ENCODE measurements at places on chromosomes 3 and 15.

DNA sequence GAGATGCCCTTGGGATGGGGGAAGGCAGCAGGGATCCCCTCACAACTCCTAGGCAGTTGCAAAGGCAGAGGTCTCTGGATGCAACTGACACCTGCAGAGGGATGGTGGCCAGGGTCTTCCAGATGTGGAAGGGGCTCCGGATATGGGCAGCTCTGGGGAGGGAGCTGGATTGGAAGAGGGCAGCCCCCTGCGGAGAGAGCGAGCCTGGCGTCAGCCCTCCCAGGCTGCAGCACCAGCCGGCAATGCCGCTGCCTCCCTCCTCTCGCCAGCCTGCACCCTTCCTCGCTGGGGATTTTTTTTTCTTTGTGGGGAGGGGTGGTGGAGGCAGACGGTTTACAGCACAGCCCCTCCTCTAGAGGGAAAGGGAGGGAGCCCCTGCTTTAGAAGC is 1.6 kb downstream of the INSYN1 start:
- no peak for DNase-seq

DNA sequence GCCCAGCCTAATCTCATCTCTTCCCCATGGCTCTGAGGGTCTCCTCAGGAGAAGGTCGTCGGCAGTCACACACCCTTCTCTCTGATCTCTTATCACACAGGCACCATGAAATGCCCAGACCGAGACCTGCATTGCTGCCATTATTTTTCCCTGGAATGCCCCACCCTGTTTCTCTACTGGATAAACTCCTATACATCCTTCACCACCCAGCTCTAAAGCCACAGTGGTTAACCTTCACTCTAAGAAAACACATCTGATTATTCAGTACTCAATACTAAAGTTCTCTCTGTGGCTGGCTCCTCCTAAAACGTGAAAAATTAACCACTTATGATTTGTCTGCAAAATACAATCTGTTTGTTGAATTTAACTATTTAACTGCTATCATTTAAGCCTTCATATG is 43.3 kb downstream of the RORA start:
- no peak for DNase-seq

DNA sequence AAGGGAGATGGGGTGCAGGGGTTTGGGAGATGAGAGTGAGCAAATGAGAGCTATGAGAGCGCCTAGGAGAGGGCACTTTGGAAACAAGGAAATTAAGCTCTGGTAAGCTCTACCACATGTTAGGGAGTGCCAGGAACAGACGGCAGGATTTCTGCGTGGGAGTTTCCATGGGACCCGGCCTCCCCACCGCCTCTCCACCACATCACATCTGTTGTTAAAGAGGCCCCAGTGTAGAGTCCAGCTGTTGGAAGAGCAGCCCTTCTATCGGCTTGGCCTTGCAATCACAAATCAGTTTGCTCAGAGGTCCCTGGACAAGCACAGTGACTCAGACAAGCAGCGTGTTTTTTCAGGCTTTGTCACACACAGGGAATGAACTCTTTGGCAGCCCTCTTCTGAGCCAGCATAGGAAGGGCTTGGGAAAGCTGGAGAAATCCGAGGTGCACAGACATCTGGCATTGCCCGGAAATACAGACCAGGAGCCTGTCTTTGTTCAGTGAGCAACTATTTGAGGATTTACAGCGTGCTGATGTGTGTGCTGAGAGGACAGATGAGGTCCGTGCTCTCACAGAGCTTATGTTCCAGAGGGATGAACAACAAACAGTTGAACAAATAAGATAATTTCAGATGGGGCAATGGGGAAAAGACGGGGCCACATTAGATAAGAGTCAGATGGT is 370.6 kb upstream of the PROK2 start:
- no peak for DNase-seq

GRCh38 chr3:82088749-82089148 is 327.3 kb upstream of the GBE1 start:
- DNase-seq: no peak

GRCh38 chr3:53242155-53242554 is 13.7 kb downstream of the TKT start:
- no peak for DNase-seq

GRCh38 chr3:158272081-158272480 is 162.2 kb downstream of the RSRC1 start:
- DNase-seq: no peak

- peak; percentile 10 for DNase-seq
These were observed 426 bp downstream of the CBLB start for GRCh38 chr3:105868431-105868741.

DNA sequence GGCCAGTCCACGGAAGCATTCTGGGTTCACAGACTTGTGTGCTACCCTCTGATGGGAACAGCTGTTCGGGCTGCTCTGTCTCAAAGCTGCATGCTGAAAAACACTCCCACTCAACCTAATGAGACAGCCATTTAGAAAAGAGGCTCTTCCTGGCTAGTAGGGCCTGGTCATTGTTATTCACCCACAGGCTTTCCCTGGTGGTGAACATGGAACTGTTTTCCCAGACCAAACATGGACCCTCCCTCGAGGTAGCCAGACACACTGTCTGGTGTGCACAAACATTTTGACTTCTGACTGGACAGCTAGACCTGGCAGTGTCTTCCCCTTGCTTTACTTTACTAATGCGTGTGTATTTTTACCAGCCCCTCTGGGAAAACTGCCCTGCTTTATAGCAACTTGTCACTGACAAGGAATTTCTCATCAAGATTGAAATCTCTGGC is 39.0 kb downstream of the MECOM start:
- no peak for DNase-seq

DNA sequence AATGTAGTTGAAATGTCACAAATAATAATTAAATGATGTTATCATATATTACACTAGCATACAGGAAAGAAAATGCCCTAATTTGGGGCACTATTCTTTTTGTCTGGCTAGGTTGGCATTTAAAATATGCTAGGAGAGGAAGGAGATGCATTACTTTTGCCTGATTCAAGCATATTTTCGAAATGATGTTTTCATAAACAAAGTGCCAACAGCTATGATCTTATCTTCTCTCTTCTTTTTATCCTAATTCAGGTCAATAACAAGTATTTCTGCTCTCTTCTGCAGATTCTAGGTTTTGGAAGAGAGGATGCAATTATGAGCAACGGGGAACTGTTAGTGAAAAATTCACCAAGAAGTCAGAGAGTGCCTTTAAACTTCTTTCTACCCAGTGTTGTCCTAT is 55.8 kb upstream of the NR2F2 start:
- DNase-seq: no peak

- DNase-seq: no peak
These were observed 33.4 kb upstream of the TBL1XR1 start for GRCh38 chr3:177230641-177231040.

DNA sequence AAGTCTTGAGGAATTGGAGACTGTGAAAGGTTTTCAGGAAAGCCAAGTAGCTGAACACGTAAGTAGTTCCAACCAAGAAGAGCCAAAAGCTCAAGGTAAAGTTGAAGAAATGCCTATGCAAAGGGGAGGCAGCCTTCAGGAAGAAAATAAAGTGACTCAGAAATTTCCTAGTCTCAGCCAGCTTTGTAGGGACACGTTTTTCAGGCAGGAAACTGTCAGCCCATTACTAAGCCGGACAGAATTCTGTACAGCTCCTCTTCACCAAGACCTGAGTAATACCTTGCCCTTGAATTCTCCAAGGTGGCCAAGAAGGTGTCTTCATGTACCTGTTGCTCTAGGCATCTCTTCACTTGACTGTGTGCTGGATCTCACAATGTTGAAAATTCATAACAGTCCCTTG is 48.6 kb downstream of the CDAN1 start:
- no peak for DNase-seq

- no peak for DNase-seq
These were observed at the start of gene GABRA5 for GRCh38 chr15:26866298-26867199. TSS of gene GABRA5 (plus strand) at chr15:26867062. CDS start at chr15:26869249, 2,187 bp downstream.

- DNase-seq: no peak
These were observed 44.9 kb upstream of the KBTBD12 start for GRCh38 chr3:127870156-127870555.

DNA sequence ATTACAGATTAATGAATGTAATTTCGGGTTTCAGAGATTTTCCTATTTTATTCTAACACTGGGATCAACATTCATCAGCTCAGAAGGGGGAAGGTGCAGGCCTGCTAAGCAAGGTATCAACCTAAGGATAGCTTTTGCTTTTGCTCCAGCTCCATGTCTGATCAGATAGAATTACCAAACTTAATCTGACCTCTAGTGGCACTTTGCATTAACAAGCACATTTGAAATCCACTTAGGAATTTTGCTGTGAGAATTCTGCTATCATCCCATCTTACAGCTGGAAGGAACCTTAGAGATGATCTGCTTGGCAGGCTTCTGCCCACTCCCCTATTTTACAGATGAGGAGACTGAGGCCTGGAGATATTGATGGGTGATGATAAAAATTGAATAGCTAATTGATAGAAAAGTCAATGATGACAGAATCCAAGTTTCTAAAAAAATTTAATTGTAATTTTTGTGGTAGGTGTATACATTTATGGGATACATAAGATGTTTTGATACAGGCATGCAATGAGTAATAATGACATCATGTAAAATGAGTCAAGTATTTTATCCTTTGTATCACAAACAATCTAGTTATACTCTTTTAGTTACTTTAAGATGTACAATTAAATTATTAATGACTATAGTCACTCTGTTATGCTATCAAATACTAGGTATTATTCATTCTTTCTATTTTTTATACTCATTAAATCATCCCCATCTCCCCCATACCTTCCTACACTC is 209.2 kb upstream of the ZPLD1 start:
- DNase-seq: no peak

DNA sequence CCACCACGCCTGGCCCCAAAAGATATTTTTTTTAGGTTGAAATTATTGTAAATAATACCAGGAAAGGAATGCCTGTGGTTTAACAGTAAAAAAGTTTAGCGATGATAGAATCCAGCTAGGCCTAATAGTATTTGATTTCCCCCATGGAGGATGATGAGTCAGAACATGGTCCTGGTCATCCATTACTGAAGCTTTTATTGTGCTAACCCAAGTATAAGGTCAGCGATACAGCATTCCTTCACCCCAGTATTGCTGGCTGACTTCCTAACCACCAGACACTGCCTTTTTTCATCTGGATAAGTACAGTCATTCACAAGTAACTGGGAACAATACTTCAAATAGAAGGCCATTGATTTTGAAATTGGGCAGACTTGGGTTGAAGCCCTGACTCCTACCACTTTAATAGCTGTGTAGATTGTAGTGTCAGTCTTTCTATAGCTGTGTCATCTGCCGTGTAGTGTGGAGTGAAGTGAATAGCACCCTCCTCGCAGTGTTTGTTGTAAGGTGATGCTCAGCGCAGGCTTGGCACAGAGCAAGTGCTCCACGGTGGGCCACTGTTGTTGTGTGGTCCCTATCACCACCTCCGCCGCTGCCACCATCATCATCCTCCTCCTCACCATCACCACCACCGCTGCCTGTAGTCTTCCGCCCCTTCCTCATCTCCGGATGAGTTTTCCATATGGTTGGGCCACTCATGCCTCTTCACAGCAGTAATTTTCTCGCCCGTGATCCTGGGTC is 436.0 kb upstream of the TPM1 start:
- DNase-seq: no peak

GRCh38 chr3:178181784-178182183 is 354.5 kb upstream of the KCNMB2 start:
- DNase-seq: no peak

DNA sequence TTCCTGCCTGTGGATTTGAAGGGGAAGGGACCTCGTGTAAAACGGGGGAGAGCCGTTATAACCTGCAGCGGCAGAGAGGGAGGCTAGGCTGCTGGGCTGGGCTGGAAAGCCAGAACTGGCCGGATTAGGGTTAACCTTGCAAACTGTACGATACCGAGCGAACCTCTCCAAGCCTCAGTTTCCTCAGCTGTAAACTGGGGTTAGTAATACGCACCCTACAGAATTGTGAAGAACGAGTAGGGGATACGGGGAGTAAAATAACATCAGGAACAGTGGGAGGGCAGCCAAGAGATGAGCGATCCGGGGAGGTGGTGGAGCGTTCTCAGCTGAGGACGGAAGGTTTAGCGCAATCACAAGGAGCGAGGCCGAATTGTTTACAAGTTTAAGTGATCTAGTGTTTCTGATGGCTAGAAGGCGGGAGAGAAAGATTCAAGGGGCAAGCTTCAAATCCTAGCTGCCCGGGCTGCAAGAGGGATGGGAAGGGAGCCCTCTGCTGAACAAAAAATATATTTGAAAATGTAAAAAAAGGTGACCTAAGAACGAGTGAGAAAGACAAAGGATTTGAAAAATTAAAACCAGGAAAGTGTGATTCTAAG is 768 bp upstream of the SEMA5B start:
- DNase-seq: no peak

DNA sequence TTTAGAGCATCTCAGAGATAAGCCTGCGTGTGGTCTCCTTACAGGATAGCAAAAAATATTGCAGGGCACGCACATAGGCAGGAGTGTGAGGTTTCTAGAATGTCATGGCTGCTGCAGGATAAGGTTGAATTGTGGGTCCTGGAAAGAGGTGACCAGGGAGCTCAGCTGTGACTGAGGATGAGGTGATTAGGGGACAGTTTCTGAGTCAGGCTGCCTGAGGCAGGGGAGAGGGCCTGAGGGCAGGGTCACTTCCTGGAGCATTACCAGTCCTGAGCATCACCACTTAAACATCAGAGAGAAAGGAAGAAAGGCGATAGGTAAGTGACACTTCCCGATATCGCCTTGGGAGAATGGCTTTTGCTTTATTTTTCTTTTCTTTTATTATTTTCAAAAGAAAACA is 813.8 kb downstream of the TUSC7 start:
- DNase-seq: no peak

DNA sequence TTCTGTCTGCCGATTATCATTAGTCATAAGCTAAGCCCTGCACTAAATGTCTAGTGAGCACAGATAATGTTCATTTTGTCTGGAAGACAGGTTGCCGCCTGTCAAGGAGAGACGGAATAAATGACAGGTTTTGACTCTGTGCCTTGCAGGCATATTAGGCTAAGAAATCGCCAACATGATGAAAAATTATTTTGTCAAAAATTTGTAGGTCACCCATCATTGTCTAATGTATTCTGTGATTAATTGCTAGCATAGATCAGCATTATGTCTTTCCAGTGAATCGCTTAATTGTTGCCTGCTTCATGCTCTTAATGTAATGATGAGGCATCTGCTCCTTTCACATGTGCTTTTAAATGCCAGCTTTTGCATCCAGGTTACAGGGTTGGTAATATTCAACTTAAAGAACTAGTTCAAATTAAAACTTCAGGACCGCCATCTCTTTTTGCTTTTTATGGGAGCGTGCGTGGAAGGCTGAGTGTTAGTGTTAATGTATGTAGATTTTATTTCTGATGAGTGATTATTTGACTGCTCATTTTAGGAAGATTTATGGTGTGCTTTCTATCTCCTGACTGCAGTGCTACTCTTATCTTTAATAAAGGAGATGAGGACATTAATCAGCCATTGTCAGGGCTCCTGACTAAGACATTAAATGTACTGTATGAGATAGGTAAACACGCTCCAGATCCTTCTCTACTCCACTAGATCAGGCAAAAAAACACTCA is 120.8 kb upstream of the MEIS2 start:
- no peak for DNase-seq

DNA sequence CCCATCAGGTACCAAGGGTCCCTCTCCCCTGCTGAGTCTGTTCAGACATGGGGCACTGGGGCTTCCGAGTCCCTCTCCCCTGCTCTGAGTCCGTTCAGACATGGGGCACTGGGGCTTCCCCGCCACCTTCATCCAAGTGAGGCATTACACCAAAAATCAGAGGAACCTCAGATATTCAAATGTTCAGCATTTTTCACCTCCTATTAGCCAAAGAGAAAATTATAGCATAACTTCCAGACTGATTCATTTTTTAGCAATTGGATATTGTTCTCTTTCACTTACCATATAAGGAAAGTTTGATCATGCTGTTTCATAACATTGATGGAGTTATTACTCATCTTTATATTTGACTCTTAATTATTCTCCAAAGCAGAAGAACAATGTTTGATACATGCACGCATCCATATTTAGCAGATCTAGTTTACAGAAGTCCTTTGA is 213.9 kb downstream of the MTHFS start:
- DNase-seq: no peak
